ENCODE measurements at places on chromosomes 6 and 20.
A peak's percentile ranks its signal among the peaks of the same experiment; 100 is the strongest.

GRCh38 chr6:132084811-132085509 is 133.8 kb upstream of the CCN2 start:
- no peak overlapping the region for H3K4me3 ChIP-seq
- no peaks in the 10 kb centered on the region for H3K27me3 ChIP-seq
- no peaks in the 10 kb centered on the region for H3K36me3 ChIP-seq
- H3K27ac ChIP-seq = no peak overlapping the region
- DNase-seq = no peak
- peaks cover 3% of the 10 kb centered on the region for H3K4me1 ChIP-seq

DNA sequence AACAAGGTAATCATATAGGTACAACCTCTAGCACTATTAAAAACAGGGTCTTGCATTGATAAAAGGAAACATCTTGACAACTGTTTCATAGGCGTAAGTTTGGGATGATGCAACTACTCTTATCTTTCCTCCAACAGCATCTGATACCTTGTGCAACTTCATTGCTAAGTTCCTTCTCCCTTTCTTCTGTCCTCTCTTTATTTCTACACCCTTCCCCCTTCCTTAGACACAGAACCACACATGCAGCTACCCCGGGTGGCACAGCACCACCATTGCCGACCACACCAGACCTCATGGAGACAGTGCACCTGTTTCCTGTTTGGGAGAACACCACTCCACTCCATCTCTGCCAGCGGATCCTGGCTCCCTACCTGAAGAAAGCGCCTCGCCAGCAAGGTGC is 14.4 kb downstream of the MYB start:
- H3K4me3 ChIP-seq = no peak overlapping the region
- H3K27ac ChIP-seq = no peak overlapping the region
- DNase-seq = no peak
- H3K4me1 ChIP-seq = peaks cover 8% of the 10 kb centered on the region
- no peaks in the 10 kb centered on the region for H3K36me3 ChIP-seq

DNA sequence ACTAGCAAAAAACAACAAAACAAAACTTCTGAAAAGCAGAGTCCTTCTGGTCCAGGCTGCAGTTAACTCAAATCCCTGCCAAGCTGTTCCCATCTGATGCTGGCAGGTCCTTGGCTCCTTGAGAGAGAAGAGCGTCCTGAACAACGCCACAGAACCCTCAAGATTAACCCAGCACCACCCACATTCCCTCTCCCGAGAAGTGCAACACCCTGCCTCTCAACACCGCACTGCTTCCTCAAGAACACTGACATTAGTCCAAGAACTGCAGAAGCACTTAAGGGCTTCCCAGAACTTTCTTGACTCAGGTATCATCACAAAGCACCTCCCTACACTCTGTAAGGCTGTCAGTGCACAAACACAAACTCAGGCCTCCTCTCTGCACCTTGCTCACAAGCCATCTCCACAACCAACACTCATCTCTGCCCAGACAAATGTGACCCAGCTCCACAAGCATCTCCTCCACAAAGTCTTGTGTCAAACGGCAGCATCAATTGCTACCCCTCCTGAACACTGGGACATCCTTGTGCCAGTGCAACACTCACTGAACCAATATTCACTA is 7.5 kb downstream of the MRPL14 start:
- H3K27me3 ChIP-seq = no peaks in the 10 kb centered on the region
- no peak overlapping the region for H3K4me3 ChIP-seq
- H3K36me3 ChIP-seq = peaks cover 11% of the 10 kb centered on the region
- no peak for DNase-seq
- H3K4me1 ChIP-seq = peaks cover 39% of the 10 kb centered on the region

GRCh38 chr6:20279051-20279450 is 66.8 kb upstream of the MBOAT1 start:
- H3K36me3 ChIP-seq = no peaks in the 10 kb centered on the region
- H3K27ac ChIP-seq = no peak overlapping the region
- DNase-seq = no peak
- H3K27me3 ChIP-seq = peaks cover 24% of the 10 kb centered on the region
- no peaks in the 10 kb centered on the region for H3K4me1 ChIP-seq

DNA sequence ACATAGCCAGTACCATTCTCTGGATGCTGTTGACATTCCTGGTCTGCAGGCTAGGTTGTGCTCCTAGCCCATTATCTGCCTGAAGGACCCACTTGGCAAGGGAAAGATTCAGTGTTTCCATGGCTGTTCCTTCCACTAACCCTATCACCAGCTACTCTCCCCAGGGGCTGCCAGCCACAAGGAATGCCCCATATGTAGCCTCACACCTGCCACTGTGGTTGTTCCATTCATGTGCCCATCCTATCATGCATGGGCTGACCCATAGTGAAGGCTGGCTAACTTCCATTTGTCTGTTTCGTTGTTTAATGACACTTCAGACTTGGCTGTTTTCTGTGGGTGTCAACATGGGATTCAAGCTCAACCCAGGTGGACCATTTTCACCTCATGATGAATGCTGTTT is 25.6 kb upstream of the HLA-A start:
- no peak overlapping the region for H3K27ac ChIP-seq
- no peak for DNase-seq
- H3K4me3 ChIP-seq = no peak overlapping the region
- H3K4me1 ChIP-seq = no peaks in the 10 kb centered on the region

- H3K4me1 ChIP-seq = no peaks in the 10 kb centered on the region
- no peak for DNase-seq
- H3K36me3 ChIP-seq = no peaks in the 10 kb centered on the region
- H3K27me3 ChIP-seq = peaks cover 20% of the 10 kb centered on the region
Measured at GRCh38 chr20:35583636-35584560, 31.7 kb upstream of the SPAG4 start.

- H3K27me3 ChIP-seq = no peaks in the 10 kb centered on the region
- DNase-seq = no peak
- no peak overlapping the region for H3K27ac ChIP-seq
- no peak overlapping the region for H3K4me3 ChIP-seq
- H3K36me3 ChIP-seq = no peaks in the 10 kb centered on the region
Measured at GRCh38 chr20:63698739-63699465, 2.5 kb downstream of the TNFRSF6B start.

GRCh38 chr6:14383393-14384174 is 266.0 kb downstream of the CD83 start:
- no peaks in the 10 kb centered on the region for H3K27me3 ChIP-seq
- H3K27ac ChIP-seq = peak overlapping the region; percentile 72
- H3K4me3 ChIP-seq = no peak overlapping the region
- no peak for DNase-seq

DNA sequence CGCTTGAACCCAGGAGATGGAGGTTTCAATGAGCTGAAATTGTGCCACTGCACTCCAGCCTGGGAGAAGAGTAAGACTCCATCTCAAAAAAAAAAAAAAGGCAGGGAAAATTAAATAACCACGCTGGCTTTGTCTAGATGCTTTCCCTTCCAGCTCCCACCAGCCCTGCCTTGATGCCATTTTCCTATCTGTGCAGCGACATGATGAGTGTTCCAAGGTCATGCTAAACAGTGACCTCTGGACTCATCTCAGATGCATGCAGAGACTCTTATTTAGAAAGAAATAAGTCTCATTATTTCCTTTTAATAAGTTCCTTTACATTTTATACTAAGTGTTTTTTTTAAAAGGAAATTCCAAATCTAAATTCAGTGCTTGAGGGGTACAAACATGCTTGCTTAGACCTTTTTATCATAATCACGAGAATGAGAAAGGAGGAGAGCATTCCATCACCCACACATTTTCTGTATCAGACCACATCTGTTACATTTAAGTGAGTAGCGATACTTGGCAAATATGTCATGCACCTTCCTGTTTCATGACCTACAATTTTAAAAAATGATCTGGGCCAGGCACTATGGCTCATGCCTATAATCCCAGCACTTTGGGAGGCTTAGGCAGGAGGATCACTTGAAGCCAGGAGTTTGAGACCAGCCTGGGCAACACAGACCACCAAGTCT is 101.1 kb upstream of the RREB1 start:
- H3K27me3 ChIP-seq = peaks cover 13% of the 10 kb centered on the region
- peaks cover 2% of the 10 kb centered on the region for H3K36me3 ChIP-seq
- DNase-seq = no peak

GRCh38 chr6:26296556-26296856 is 68.5 kb upstream of the BTN3A2 start:
- no peak for DNase-seq
- H3K27me3 ChIP-seq = peaks cover 5% of the 10 kb centered on the region
- H3K36me3 ChIP-seq = no peaks in the 10 kb centered on the region

DNA sequence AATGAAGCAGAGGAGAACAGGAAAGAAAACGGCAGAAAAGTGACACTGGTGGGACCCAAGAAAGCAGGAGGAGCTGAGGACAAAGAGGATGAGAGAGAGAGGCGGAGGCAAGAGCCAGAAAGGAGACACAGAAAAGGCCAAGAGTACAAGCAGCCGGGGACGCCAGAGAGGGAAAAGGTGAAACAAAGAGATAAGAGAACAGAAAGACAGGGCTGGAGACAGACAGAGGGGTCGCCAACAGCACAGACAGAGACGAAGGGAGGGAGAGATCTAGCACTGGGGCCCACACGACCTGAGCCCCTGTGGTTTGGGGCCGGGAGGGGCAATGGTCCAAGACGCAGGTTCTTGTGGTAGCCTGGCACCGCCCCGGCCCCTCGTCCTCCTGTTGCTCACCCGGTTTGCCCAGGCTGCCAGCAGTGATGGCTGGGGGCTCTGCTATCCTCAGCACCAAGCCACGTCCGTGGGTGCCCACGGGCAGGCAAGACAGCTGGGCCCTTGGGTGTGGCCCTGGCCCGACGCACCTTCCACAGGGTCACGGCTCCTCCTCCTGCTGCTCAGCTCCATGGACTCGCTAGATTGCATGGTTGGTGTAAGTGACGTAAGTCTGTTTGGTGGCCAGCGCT is 123.5 kb downstream of the GRM4 start:
- no peak overlapping the region for H3K27ac ChIP-seq
- H3K4me3 ChIP-seq = no peak overlapping the region
- no peaks in the 10 kb centered on the region for H3K36me3 ChIP-seq
- no peak for DNase-seq

Measured in memory B cell (primary cell).